Activated CD4-positive, alpha-beta T cell treated with anti-CD3 and anti-CD28 coated beads, Interleukin-2, amount 50 U/mL, for 4 hours (primary cell): ENCODE measurements at places on chromosomes 1 and 21.

DNA sequence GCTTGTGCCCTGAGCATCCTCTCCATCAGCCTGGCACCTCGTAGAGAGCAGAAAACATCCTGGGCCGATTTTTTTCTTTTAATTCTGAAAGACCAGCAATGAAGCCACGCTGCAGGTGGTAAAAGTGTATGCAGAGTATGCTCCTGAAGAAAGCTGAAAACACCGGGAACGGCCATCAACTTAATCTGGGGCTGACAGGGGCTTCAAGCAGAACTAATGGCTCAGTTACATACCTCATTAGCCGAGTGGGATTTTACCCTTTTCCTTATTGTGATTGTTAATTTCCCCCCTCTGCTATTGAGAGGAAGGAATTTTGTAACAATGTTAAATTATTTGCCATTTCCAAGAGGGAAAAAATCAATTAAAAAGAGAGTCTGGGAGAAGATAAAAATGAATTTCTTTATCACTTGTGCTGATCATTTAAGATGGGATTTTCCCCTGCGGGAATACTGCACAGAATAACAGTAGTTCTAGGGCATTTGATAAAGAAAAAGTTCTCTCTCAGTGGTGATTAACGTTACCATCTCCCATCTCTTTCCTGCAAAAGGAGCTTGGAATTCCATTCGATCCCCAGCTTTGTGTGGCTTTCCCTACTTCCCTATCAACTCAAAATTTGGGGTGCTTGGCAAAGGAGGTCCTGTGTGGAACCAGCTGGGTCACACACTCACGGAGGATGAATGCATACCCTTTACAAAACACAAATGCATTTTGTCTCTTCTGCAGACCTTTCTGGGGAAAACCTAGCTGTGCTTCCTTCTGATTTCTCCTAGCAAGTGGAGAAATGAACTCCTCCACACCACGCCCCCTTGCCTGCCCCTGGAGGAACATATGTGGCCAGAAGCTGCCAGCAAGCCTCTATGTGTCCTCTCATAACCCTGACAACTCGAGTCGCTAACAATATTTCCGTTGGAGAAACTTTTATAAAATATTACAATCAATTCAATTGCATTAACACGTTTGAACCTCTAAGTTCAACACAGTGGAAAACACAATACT, 70.9 kb downstream of the RRAGC start:
- DNase-seq = no peak

DNA sequence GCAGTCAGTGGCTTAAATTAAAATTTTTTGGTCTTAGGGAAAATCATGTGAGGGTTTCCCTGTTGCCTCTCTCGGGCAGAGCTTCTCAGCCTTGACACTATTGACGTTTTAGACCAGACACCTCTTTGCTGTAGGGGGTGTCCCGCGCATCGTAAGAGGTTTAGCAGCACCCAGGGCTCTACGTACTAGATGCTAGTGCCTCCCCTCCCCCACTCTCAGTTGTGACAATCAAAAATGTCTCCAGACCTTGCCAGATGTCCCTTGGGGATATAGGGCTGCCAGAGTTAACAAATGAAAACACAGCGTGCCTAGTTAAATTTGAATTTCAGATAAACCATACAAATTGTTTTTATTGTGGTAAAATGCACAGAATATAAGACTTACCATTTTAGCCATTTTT, 293.3 kb downstream of the DISC1 start:
- DNase-seq = no peak

DNA sequence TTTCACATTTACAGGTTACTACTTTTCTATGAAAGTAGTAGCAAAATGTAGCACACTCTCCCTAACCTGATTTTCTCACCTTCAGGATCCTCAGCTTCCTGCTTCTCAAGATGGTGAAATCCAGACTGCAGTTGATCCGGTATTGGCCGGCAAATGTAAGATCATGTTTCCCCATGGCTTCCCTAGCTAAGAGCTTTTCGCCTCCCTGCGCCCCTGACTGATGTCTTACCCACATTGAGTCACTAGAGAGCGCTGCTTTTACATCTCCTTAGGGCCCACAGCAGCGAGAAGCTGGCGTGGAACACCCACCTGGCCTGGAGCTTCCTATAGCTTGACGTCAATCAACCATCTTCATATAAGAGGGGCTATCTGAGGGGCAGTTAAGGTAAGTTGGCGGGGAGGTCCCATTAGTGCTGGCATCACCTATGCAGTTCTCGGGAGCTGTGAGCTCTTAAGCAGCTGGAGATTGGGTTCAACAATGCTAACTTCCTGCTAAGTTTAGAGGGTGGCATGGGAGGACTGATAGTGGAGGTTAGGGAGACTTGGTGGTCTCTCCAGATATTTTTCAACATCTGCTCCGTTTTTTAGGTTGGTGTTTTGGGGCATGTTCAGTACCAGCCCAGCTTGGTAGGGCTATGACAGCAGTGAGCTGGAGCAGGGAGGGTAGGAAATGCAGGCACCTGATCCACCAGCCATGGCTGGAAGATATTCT, 5.5 kb downstream of the PTPN7 start:
- DNase-seq = peak; percentile 44

DNA sequence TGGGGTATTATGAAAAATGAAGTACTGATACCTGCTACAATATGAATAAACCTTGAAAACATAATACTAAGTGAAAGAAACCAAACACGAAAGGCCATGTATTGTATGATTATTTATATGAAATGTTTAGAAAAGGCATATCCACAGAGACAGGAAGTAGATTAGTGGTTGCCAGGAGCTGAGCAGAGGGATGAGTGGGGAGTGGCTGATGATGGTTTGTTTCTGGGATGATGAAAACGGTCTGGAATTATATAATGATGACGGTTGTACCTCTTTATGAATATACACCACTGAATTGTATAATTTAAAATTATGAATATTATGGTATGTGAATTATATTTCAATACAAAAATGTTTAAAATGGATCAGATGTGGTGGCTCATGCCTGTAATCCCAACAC, 63.8 kb upstream of the MPC2 start:
- DNase-seq = no peak

DNA sequence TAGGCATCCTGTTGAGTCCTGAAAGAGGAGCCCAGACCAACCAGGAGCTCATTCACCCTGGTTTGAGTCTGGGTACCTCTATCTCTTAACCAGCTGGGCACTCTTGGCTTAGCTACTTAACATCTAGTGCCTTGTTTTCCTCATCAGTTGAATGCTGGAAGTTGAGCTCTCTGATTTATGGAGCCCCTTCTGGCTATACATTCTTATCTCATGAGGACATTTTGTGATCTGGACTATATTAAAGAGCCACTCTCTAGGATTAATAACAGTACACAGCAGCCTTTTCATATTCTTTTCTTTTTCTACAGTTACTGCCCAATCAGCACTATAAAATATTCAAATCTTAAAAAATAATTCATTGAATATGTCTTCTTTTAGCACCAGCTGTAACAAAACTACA, 296.9 kb upstream of the RUNX1 start:
- no peak for DNase-seq

- no peak for DNase-seq
Observed at GRCh38 chr1:14168326-14169063, 430.0 kb upstream of the KAZN start.

DNA sequence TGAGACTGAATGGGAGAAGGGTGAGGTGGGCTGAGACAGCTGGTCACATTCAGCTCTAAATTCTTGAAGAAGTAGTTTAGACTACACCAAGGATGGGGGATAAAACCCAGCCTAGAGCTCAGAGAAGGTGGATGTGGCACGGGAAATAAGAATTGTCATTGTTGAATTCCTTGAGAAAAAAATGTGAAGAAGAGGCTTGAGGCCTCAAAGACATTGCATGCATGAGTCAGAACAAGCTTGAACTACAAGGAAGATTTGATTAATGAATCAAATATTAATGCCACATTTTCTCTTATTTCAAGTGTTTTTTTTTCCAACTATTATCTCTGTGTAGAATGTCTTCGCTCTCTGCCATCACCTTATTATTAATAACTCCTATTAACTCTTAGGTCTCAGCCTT, 58.9 kb downstream of the MAP3K7CL start:
- DNase-seq = no peak

DNA sequence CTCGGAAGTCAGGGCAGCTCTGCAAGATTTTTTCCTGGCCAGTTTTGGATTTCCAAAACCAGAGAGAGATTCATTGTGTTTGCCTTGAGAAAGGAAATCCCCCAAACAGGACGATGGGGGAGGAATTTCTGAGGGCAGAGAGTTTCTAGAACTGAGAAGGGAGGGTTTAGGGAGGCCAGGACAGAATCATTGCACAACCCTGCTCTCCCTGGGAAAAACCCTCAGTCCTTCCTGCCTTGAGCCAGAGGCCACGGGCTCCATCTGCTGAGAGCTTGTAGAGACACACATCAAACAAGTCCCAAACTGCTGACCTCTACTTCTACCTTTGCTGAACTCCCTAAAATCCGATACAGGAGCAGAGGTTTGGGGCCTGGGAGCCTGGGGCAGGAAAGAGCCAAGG, 99.7 kb downstream of the NMNAT2 start:
- DNase-seq = no peak

GRCh38 chr1:22043198-22043769, 9.2 kb upstream of the CDC42 start:
- DNase-seq = no peak

DNA sequence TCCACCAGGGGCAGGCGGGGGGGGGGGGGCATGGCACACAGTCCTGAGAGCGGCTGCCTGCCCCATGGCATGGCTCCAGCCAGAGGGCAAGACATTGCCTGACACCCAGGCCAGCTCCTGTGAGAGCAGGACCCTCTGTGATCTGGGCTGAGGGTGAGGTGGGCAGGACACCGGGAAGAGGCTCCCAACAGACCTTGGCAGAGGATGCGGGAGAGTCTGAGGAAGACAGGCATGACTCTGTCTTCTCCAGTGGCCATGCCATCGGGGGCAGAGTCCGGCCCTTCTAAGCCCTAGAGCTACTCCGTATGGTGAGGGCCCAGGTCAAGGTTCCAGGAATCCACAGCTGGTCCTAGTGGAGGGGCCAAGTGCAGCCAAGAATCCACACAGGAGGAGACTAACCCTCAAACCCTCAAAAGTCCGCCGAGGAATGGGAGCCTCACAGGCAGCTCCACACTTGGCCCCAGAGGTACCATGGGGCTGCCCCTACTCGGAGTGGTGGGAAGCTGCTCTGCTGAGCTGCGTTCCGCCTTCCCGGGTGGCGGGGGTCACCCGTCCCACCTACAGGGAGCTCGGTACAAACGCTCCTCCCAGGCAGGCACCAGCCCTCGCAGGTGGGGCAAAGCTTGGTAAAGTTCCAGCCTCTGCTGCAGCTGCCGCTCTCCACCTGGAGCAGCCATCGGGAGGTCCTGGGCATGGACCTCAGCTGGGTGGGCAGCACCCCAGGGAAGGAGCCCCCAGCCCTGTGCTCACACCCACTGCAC, 6.5 kb downstream of the ACTRT2 start:
- DNase-seq = no peak

DNA sequence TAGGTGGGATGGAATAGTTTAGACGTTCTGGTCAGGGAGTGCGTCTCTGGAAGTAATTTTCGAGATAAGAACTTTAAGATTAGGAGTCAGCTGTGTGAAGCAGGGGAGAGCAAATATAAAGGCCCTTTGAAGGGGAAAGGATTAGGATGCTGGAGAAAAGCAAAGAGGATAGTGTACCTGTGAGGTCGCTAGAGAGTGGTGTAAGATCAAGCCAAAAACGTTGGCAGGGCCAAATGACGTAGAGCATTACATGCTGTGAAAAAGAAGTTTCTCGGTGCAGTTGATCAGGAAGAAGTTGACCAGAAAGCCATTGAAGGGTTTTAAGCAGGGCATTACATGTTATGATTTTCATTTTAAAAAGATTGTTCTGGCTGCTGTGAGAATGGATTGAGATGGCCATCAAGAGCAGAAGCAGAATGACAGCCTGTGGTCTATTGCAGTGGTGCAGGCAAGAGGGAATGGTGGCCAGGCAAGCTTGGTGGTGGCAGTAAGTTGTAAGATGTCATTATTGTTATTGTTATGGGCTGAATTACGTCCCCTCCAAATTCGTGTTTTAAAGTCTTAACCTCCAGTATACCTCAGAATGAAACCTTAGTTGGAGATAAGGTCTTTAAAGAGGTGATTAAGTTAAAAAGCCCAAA, 113.6 kb upstream of the KIF26B start:
- DNase-seq = no peak

DNA sequence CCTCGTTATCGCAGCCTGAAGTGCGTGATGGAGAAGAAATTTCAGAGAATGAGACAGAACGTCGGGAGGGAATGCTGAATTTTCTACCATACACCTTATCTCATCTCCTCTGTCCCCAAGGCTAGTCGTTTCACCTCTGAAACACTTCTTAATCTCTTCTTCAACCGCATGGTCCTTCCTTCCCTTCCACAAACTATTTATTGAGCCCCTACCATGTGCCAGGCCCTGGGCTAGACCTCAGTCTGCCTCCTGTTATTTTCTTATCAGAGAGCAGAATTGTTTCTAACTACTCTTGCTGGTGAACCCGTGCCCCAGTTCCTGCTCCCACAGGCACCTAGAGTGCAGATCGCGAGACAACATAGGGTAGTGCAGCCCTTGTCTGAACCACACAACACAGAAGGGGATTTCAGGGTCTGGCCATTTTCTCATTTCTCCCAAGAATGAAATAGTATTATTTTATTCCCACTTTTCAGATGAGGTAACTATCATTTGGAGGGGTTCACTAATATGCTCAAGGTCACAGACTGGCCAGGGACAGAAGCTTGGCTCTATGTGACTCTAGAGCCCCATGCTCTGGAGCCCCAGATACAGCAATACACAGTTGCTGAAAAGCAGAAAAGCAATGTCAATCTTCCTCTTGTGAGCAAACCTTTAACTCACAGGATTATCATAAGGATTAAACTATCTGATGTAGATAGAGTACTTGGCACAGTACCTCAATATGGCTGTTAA, 598 bp upstream of the ADIPOR1 start:
- DNase-seq = no peak

DNA sequence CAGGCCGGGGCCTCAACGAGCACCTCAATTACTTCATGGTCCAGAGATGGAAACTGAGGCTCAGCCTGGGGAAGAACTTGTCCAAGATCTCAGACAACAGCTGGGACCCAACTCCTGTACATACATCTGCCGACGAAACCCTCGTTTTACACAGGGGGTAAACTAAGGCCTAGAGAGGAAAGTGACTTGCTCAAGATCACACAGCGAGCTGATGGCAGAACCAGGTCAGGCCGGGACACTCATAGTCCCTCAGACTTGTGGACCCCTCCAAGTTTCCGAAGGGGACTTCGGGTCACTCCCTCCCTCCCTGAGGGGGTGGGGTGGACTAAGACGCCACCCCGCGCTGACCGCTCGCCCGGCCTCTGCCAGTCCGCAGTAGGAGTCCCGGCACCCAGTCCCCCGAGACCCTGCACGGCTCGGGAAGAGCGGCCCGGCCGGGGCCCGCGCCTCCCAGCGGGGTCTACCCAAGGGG, 430 bp downstream of the WASF2 start:
- DNase-seq = no peak

DNA sequence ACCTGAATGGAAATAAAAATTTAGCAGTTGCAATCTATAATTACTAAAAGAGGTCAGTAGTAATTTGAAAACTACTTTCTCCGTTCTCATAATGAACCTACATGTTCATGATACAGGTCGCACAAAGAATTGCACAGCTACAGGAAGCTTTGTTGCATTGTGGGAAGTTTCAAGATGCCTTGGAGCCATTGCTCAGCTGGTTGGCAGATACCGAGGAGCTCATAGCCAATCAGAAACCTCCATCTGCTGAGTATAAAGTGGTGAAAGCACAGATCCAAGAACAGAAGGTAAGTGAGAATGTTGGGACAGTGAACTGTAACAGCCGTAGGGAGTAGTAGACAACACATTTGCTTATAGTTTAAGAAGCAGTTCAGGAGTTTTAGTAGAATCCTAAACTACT, 68.8 kb upstream of the BMP8A start:
- DNase-seq = no peak

- no peak for DNase-seq
Observed at GRCh38 chr1:201511941-201512539, 5.1 kb upstream of the CSRP1 start.
